ENCODE measurements at places on chromosomes 4 and X.

- DNase-seq, result no peak
Measured at GRCh38 chr4:142383800-142384470, 462.2 kb downstream of the INPP4B start.

GRCh38 chrX:25754399-25754798, 383.7 kb upstream of the MAGEB18 start:
- DNase-seq, result no peak

DNA sequence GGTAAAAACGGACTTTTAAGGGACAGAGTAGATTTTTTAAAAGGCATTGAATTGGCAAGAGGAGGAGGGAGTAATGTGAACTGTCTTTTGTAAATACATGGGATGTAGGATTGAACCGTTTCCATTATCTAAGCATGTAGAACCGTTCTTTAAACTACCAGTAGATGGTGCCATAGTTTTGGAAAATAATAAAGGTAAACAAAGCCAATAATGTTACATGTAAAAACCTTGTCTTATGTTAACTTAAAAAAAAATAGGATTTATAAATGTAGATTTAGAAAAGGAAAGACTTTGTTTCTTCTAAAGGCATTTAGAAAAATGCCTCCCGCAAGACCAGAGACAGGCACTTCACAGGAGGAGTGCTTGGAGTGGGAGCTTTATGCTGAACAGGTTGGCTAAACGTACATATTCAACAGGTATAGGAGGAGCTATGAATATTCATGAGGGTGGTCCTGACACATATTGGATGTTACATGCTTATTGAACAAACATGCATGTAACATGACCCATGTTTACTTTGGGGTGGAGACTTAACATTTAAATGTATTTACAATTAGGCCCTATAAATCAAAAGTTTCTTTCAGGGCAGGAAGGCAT, 45.5 kb upstream of the FAM241A start:
- peak; percentile 76 for DNase-seq

GRCh38 chr4:72568959-72569718, at the start of gene ADAMTS3:
TSS of gene ADAMTS3 (minus strand) at chr4:72569221. CDS start at chr4:72568762, 459 bp downstream.
- peak; percentile 75 for DNase-seq

GRCh38 chrX:39653691-39654090, 444.1 kb downstream of the BCOR start:
- DNase-seq, result no peak

DNA sequence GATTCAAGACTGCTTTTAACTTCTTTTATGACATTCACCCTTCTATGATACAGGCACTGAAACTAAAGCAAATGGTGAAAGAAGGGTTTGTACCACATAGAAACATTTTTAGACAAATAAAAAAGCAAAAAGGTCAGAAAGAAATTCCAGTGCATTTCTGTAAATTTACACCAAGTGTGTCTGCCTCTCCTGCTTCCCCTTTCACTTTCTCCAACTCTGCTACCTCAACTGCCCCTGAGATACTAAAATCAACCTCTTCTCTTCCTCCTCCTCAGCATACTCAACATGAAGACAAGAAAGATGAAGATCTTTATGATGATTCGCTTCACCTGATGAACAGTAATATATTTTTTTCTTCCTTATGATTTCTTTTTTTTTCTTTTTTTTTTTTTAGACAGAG, 187.9 kb downstream of the LRBA start:
- DNase-seq, result no peak

- DNase-seq, result no peak
Measured at GRCh38 chr4:59339631-59340030, 1860.5 kb upstream of the ADGRL3 start.

DNA sequence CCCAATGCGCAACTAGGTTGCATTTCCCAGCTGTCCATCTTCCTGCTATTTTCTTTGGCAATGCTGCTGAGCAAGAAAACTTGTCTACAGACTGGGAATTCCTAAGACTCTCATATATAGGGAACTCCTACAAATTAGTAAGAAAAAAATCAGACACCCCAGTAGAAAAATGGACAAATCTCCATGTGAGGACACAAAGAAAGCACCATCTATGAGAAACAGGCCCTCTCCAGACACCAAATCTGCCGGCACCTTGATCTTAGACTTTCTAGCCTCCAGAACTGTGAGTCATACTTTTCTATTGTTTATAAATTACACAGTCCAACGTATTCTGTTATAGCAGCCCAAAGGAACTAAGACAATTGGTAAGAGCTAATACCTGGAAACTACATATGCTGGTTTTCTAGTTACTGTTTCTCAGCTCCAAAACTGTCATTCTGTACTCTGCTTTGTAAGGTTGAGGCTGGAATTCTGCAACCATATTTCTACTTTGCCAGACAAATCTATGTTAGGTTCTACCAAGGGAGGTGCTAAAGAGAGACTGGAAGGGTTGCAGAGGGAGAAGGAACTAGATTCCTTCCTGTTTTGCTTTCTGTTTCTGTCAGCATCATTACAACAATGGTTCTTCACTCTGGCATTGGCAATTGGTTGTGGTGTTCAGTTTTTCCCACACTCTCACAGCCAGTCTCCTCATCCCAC, 35.7 kb upstream of the FAM241A start:
- no peak for DNase-seq

DNA sequence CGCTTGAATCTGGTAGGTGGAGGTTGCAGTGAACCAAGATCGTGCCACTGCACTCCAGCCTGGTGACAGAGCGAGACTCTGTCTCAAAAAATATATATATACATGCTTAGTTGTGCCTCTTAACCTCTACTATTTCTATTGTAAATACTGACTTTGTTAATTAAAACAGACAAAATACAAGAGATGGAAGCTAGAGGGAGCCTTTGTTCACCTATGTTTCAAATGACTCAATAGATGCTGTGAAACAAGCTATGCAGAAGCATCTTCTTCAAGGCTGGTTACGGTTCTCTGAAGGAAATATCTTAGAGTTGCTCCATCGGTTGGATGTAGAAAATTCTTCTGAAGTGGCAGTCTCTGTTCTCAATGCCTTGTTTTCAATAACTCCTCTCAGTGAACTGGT, 6.2 kb downstream of the NCAPG start:
- no peak for DNase-seq

- DNase-seq, result no peak
Measured at GRCh38 chr4:124092541-124092984, 620.0 kb downstream of the ANKRD50 start.

- DNase-seq, result no peak
Measured at GRCh38 chrX:118156953-118157608, 40.5 kb upstream of the KLHL13 start.

GRCh38 chr4:90614371-90614770, 487.2 kb downstream of the CCSER1 start:
- no peak for DNase-seq

DNA sequence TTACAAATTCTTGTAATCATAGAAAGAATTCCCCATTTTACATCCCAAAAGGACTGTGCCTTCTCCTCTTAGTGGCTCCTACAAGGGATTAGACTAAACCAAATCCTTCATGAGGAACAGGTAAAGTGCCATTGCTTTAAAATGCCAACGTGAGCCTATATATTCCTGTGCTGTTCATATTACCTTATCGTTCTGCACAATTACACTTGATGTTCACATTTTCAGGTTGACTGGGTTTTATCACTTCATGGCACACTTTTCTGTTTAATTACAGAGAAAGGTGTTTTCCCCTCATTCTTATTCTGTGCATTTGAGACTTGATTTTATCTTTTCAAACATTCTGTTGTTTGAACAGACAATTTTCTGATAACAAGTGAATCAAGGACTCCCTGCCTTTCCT, 645.6 kb upstream of the FTHL17 start:
- no peak for DNase-seq

- DNase-seq, result no peak
Measured at GRCh38 chrX:148612431-148612830, 112.0 kb downstream of the AFF2 start.

DNA sequence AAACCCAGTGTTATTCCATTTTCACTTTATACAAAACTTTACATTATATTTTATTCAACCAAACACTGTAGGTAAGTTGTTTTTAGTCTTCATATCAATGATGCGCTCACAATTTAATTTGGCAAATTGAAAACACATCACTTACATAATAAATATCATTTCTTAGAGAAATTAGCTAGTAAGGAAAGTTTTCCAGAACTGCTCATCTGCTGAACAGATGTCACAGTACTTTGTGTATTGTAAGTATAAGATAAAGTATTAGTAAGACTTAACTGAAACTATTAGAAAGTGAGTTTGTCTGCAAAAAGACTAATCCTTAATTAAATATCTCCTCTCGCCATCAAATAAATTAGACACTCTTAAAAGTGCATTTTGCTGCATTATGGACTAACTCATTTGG, 108.7 kb upstream of the PACRGL start:
- DNase-seq, result no peak

DNA sequence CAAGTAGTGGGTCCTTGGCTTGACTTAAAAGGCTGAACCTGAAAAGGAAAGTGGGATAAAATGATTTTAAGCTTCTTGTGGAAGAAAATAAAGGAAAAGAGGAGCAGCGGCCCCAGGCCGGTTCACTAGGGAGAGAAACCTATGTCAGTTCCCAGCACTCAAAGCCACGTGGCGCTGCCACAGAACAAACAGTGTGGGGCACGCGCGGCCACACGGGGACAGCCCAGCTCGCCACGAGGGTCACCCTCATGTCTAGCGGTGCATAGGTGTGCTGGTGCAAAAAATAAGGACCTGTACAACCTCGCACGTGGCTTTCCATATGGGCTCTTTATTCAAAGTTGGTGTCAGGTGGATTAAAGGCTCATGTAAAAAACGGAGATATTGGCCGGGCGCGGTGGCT, 17.1 kb downstream of the MSANTD1 start:
- no peak for DNase-seq

GRCh38 chr4:36255577-36255976, 11.3 kb upstream of the ARAP2 start:
- no peak for DNase-seq

GRCh38 chr4:159027535-159027934, 75.3 kb upstream of the RAPGEF2 start:
- peak; percentile 31 for DNase-seq

DNA sequence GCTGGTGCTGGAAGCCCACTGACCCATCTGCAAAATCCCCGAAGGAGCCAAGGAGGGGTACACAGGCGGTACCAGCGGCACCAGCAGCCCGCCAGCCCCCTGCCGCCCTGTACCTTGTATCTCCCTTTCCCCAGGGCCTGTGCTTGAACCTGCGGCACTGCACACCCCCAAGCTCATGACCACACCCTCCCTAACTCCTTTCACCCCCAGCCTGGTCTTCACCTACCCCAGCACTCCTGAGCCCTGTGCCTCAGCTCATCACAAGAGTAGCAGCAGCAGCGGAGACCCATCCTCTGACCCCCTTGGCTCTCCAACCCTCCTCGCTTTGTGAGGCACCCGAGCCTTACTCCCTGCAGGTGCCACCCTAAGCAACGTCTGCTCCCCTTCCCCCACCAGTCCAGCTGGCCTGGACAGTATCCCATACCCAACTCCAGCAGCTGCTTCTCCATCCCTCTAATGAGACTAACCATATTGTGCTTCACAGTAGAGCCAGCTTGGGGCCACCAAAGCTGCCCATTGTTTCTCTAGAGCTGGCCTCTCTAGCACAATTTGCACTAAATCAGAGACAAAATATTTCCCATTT, 94.9 kb downstream of the LARP1B start:
- no peak for DNase-seq

DNA sequence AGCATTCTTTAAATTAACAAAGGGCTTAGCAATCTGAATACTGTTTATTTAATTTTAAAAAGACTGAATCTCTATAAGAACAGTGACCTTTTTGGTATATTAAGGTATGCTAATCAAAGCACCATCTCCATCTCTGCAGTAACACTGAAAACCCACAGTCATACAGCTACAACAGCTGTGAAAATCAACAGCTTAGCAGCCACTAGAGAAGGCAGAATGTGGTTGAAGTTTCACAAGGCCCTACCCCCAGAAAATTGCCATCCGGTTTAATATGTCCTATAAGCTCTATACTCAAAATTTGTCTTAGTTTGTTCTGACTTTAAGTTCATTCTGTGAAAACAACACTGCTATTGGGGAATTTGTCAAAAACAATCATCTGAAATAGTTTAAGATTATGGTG, 128.7 kb downstream of the OPHN1 start:
- no peak for DNase-seq

DNA sequence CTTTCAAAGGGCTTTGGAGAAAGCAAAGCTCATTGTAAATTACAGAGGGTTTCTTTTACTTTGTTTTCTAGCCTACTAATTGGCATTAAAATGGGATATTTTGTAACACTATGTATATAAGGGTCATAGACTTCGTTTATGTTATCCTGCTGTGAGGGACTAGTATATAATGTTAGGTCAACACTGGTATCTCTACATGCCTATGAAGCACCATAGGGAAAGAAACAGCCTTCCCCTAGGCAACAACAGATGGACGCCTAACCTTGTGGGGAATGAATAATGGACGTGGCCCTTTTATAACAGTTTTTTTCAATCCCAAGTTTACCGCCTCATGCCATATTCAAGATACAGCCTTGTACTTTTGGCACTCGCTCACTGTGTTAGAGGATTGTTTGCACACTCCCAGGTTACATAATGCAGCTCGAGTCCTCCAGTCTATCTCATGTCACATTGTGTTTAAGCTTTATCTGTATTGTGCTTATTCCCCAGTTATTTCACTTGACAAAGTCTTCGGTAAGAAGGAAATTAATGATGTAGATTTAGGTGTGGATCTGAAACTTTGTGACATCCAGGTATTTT, 711.0 kb downstream of the RPA4 start:
- DNase-seq, result peak; percentile 25

- DNase-seq, result no peak
Measured at GRCh38 chr4:46016306-46016705, 107.5 kb downstream of the GABRG1 start.

DNA sequence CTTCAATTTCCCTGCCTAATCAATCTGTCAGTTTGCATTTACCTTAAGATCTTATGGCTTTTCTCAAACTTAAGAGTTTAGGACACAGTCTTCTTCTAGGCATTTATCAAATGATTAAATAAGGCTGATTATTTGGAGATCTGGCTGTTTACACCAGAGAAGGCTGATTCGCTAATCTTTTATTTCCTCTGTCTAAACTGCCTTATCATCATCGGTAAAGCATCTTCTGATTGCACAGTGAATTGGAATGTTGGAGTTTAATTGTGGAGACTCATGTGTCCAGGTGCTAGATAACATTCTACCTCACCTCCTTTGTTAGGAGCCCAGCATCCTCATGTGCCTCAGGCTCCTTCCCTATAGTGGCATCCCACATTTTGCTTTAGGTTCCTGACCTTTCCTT, 100.3 kb upstream of the DDIT4L start:
- no peak for DNase-seq

DNA sequence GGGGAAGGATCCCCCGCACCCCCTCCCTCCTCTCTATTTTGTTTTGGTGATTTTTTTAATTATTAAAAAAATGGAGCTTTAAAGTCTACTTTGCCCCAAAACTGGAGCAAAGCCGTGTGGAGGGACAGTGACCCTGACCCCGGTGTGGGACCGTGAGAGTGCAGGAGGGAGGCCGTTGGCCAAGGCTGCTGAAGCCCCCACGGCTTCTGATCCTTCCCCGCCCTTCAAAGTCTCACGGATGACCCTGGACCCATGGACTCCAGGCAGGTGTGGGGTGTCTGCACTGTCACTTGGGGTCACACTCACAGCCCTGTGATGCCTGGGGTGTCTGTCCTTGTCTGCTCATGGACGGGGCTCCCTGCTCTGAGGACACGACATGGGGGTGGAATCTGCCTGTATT, 133.3 kb downstream of the CPZ start:
- DNase-seq, result no peak

All from NCI-H1417 (cell line).